Stimulated activated CD4-positive, alpha-beta T cell treated with anti-CD3 and anti-CD28 coated beads, Interleukin-12 subunit alpha, Interleukin-12 subunit beta, amount 100 ng/mL, for 48 hours (primary cell): ENCODE measurements at places on chromosomes 16 and 17.

DNA sequence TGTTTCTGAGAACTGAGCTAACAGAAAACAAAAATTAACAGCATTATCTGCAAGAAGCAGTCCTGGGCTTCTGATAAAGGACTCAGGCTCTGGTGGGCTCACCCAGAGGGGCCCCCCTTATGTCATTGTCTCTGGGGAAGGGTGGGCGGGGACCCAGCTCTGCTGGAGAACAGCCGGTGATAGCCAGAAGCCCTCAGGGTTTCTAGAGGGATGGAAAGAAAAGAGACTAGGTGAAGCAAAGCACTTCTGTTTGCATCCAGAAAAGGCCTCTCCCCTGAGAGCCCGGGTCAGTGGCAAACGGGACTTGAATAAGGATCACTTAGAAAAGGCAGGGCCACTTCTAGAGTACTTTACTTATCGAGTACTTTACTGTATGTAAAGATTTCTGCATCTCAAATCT lies 7.0 kb upstream of the CDC42EP4 start:
- no peak for DNase-seq

- no peak for DNase-seq
Observed at GRCh38 chr16:8712589-8713361, 38.4 kb downstream of the ABAT start.

- DNase-seq = no peak
Observed at GRCh38 chr16:10878644-10879501, 1.9 kb downstream of the CIITA start.

DNA sequence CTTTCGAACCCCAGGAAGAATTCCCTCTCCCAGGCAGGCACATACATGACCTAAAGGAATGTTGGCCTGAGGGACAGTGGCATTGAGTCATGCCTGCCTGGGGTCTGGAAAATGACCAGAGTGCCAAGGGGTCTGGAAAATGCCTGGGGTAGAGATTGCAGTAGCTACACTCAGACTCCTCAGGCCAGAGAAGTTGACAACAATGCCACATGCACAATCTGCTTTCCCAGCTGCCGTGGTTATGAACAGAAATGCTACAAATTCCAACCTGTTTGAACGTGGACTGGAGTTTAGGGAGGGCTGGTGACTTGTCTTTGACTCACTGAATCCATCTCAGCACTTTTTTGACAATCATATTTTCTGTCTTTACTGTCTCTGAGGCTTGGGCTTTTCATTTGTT lies 250.0 kb downstream of the ABCC12 start:
- no peak for DNase-seq

GRCh38 chr16:8053437-8053836 lies 536.9 kb downstream of the TMEM114 start:
- no peak for DNase-seq

GRCh38 chr16:84508502-84508901 lies 4.0 kb upstream of the MEAK7 start:
- DNase-seq = no peak

GRCh38 chr16:66475232-66475631 lies 48.1 kb downstream of the BEAN1 start:
- no peak for DNase-seq

DNA sequence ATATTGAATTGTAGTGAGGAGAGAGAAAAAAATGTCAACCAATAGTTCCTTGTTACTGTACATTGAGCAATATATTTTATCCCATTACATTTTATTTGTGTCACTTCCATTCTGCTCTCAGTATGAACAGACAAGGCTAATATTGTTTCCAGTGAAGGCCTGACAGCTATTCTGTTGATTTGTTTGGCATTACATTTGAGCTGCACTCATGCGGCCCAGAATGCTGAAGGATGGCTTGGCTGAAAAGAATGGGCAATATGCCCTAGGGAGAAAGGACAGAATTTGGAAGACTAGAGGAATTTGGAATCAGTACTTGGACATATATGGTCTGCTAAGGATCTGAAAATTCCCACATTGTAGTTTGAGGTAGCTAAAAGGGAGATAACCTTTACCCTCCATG lies 1294.4 kb downstream of the CDH8 start:
- DNase-seq = no peak

DNA sequence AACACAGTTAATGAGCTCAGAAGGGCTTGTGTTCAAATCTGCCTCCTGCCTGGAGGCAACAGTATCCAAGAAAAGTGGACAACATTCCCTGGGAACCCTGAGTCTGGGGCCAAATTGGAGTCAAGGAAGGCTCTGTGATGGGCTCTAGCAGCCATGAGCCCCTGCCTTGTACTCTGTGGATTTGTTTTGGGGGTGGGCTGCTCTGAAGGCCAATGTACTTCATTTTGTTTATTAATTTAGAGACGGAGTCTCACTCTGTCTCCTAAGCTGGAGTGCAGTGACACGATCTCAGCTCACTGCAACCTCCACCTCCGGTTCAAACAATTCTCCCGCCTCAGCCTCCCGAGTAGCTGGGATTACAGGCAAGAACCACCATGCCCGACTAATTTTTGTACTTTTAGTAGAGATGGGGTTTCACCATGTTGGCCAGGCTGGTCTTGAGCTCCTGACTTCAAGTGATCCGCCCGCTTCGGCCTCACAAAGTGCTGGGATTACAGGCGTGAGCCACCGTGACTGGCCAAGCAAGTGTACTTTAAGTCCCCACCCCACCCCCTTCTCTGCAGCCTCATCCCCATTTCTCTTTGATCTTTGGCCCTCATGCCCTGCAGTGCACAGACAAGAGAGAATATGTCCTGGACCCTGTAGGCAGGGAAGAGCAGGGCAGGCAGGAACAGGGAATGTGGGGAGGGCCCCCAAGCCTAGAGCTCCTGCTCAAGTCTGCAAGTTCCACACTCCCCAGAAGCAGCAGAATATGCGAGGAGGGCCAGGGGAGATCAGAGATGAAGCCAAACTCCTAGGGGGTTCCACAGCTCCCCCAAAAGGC lies 2.7 kb upstream of the GIP start:
- DNase-seq = no peak

- peak; percentile 69 for DNase-seq
Observed at GRCh38 chr16:3094289-3095027, 4.6 kb downstream of the ZSCAN10 start.

DNA sequence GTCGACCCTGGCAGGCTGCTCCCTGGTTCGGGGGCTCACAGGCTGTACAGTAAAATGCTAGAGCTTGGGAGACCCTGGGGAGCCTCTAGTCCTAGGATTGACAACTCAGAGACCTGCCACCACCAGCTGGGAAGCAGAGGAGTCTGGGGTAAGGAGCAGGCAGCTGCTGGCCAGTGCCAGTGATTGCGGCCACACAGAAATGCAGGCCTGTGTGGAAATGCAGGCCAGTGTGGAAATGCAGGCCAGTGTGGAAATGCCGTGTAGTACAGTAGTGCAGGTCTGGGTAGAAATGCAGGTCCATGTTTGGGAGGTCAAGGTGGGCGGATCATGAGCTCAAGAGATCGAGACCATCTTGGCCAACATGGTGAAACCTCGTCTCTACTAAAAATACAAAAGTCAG lies 23.5 kb downstream of the SGSH start:
- DNase-seq = no peak

GRCh38 chr17:39402890-39403605 lies 1.6 kb upstream of the FBXL20 start:
- no peak for DNase-seq

DNA sequence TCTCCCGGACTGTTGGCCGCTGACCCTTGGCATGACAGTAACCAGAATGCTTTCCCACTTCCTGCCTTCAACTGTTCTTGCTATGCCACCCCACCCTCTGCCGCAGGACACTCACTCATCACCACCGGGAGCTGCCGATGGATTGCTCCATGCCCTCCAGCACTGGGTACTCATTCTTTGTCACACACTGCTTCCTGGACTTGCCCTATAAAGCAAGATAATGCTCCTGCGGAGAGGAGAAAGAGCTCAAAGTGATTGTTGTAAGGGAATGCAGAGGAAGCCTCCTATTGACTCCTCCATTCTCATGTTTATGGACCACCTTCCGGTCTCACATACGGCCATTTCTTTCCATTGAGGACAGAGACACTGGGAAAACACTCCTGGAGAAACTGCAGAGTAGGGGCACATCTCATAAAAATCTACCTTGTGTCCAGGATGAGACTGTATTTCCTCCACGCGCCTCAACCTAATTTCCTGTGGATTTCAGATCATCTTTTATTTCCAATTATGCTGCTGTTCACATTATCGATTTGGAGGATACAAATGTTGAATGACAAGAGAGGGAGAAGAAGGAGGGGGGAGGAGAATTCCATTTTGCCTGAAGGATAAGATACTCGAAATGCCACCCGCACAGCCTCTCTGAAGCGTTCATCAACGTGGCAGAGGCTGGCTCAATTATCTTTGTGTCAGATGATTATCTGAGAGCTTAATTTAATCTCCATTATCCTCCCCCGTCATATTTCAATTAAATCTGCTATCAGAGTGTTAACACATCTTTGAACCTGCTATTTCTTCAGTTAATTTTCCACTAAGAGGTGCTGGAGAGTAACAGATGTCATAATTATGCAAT lies 486.1 kb upstream of the SALL1 start:
- DNase-seq = no peak

- DNase-seq = no peak
Observed at GRCh38 chr17:56502120-56502654, 91.3 kb upstream of the NOG start.

- no peak for DNase-seq
Observed at GRCh38 chr16:81758376-81758775, 20.7 kb upstream of the PLCG2 start.

DNA sequence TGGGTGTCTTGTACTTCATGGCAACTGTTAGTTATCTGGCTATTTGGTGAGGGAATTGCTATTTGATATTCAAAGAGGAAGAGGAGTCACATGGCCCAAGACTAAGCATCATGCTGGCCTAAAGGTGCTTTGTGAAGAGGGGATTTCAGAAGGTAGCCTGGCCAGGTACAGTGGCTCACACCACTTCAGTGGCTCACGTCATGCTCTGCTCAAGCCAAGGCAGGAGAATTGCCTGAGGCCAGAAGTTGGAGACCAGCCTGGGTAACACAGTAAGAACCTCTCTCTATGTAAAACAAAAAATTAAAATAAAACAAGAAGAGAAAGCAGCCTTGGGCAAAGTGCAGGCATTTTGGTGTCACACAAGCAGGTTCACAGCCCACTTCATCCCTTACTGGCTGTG lies 6.4 kb upstream of the MT1B start:
- no peak for DNase-seq

GRCh38 chr17:6919158-6919557 lies 76.7 kb upstream of the ALOX12 start:
- no peak for DNase-seq

DNA sequence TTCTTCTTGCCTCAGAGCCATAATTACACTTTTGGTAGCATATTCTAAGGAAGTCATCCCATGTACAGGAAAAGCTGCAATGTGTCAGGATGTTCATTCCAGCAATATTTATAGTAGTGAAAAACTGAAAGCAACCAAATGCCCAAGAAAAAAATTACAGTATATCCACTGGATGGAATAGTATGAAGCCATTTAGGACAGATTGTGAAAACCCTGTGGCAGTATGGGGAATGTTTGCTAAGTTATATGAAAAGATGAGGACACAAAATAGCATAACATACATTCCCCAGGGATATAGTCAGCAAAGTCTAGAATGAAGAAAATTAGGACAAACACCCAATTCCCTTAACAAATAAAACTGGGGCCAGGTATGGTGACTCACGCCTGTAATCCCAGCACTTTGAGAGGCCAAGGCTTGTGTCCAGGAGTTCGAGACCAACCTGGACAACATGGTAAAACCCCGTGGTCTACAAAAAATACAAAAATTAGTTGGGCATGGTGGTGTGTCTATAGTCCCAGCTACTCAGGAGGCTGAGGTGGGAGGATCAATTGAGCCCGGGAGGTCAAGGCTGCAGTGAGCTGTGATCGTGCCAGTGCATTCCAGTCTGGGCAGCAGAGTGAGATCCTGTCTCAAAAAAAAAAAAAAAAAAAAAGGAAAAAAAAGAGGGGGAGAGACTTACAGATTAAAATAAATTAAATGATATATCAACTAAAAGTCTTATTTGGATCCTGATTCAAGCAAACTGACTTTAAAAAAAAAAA lies 2.3 kb downstream of the LRRC3C start:
- no peak for DNase-seq

GRCh38 chr17:42562388-42563142 lies 617 bp downstream of the COASY start:
- DNase-seq = no peak
